ENCODE measurements at places on chromosomes 2 and 18. TPM values are rescaled to one million over a fixed set of nuclear protein-coding genes. Genes with fewer than 3 reads are reported as not detected.

STON1 gene
- total RNA-seq: 1.9 TPM

ITGA4 gene
- 135 TPM for total RNA-seq

NYAP2 gene
- 0.17 TPM for total RNA-seq

HIBCH gene
- total RNA-seq: 13.4 TPM

AFF3 gene
- 18.6 TPM for total RNA-seq

KIAA2012 gene
- total RNA-seq: not detected

LBX2 gene
- not detected for total RNA-seq

SP140L gene
- total RNA-seq: 100 TPM

SRD5A2 gene
- not detected for total RNA-seq

KCNK3 gene
- not detected for total RNA-seq

PRSS56 gene
- total RNA-seq: not detected

TMEM237 gene
- total RNA-seq: 4.7 TPM

ADAM23 gene
- total RNA-seq: 2.5 TPM

IL36G gene
- total RNA-seq: not detected

TLX2 gene
- total RNA-seq: 0.66 TPM

LYPD6 gene
- total RNA-seq: not detected

DLX1 gene
- total RNA-seq: not detected

ARHGAP28 gene
- total RNA-seq: not detected

ITGA6 gene
- total RNA-seq: 135 TPM

TUBB8B gene
- not detected for total RNA-seq
